Uterus (tissue), 4 donors: ENCODE measurements at places on chromosomes 1 and 21. TPM values are rescaled to one million over a fixed set of nuclear protein-coding genes. Genes with fewer than 3 reads are reported as not detected.

Gene TRMT1L
- total RNA-seq = 23.6 TPM

Gene DDI2
- total RNA-seq = 34.3 TPM

Gene MYBPH
- total RNA-seq = not detected

- DNase-seq = no peak
Measured at GRCh38 chr1:72037745-72038343, 244.5 kb downstream of the NEGR1 start.

Gene BSND
- total RNA-seq = not detected

Gene AXDND1
- total RNA-seq = not detected
